ENCODE measurements at places on chromosomes 6 and 20. TPM values are rescaled to one million over a fixed set of nuclear protein-coding genes. Genes with fewer than 3 reads are reported as not detected.

GRCh38 chr6:73152556-73152955, 72.7 kb downstream of the KHDC1L start:
- no peak for DNase-seq

Gene BTN1A1
- 0.14 TPM for total RNA-seq

GRCh38 chr20:38961530-38962043, 557 bp upstream of the DHX35 start:
- DNase-seq, result no peak

Gene GNMT
- total RNA-seq, result 1.6 TPM

Gene SMPD2
- total RNA-seq, result 12.2 TPM

Gene PRR18
- 0.39 TPM for total RNA-seq

DNA sequence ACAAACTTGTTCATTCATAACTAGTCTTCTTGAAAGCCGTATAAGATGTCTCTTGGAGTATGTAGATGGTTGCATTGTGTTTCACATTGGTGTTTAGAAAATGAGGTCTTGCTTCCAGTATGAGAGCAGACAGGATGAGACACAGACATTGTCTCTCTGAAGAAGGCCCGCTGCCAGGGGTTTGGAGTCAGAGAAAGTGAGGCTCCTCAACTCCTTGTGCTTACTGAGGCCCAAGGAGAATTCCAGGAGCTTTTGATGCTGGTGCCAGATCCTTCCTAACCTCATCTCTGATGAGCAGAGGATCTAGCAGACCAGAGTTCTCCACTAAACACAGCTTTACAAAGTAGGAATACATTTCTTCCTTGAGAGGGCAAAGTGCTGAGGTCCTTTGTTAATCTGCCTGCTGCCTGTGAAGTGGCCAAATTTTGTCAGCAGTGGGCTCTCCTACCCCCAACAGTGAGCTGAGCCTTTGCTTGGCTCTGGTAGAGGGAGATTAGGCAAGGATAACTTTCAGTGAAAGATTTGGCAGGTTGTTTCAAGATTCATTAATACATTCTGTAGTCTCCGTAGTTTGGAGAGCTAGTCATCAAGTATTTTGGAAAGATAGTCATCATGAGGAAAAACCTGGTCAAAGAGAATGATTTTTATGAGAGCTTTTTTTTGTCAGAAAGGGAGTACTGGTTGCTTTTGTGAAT, 9.7 kb downstream of the MAPRE1 start:
- no peak for DNase-seq

GRCh38 chr6:44342052-44342451, 398 bp upstream of the SPATS1 start:
- no peak for DNase-seq

GRCh38 chr6:136113736-136114173, 136.4 kb downstream of the MTFR2 start:
- DNase-seq, result peak; percentile 17

Gene SPTLC3
- 0.13 TPM for total RNA-seq

DNA sequence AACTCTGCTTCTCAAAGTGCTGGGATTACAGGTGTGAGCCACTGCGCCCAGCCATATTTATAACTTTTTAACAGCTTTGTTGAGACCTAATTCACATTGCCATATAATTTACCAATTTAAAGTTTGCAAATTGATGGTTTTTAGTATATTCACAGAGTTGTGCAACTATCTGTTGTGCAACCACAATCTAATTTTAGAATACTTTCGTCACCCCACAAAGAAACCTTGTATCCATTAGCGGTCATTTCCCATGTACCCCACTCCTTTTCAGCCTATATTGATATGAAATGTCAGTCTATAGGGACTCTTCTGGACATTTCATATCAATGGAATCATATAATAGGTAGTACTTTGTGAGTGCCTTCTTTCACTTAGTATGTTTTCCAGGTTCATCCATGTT, 55.8 kb downstream of the FOXO3 start:
- no peak for DNase-seq

- peak; percentile 72 for DNase-seq
Measured at GRCh38 chr20:10671221-10671918, 2.4 kb downstream of the JAG1 start.

GRCh38 chr6:28988536-28989311, 16.4 kb downstream of the ZNF311 start:
- peak; percentile 95 for DNase-seq

GRCh38 chr6:134170844-134171243, 118.4 kb upstream of the SLC2A12 start:
- DNase-seq, result no peak

GRCh38 chr20:51456511-51457509, 85.7 kb downstream of the NFATC2 start:
- DNase-seq, result peak; percentile 40

DNA sequence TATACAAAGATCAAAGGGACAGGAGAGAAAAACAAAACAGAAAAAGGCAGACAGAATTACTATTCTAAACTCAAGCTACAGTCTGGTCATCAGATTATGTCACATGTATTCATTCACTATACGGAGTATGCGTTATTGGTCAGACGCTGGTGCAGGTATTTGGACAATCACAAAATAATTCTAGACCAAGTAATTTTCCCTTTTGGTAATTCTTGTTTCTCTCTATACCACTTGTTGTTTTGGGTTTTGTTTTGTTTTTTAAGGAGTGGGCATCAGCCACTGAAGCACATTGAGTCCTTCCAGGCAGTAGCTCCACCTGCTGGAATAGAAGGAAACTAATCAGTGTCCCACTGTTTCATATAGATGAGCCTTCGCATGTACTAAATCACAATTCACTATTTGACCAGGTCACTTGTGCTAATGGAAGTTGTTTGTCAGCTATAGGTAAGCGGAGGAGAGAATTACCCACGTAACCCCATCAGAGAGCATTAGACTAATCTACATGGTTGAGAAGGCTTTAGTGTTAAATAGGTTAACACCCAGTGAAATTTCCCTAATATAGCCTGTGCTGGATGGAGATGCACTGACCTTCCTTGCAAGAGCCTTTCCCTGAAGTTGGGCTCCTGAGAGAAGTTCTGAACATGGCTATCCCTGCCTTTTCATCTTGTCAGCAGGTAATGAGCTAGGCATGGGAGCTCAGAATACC, 77.9 kb downstream of the TNFAIP3 start:
- no peak for DNase-seq

- no peak for DNase-seq
Measured at GRCh38 chr6:43331891-43332290, 23.3 kb upstream of the CRIP3 start.

DNA sequence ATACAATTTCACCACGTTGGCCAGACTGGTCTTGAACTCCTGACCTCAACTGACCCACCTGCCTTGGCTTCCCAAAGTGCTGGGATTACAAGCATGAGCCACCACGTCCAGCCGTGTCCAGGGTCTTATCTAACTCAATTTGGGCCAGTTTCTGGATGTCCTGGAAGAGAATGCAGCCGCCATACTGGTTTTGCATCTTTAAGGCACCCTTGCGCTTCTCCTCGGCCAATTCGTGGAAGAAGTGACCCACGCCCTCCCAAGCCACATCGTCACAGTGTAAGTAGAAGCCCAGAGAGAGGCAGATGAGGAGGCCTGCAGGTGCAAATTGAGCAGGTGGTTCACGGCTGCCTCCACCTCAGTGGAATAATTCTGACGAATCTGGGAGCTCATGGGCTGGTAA, 3.7 kb upstream of the ZNF335 start:
- DNase-seq, result no peak

DNA sequence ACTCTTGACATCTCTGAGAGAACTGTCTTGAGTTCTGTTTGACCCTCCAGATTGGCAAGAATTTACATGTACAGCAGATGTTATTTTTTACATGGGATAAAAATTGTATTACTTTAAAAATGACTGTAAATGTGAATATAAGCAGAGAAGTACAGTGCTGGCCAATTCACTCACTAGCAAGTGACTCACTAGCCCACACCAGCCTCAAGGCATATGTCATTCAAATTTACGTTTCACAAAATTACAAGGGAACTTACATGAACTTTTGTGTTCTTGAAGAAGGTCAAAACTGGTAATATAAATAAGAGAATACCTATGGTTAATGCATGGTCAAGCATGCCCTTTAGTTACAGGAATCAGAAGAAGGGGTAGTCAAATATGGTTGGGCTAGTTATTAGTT, 54.0 kb upstream of the HMGCLL1 start:
- no peak for DNase-seq

DNA sequence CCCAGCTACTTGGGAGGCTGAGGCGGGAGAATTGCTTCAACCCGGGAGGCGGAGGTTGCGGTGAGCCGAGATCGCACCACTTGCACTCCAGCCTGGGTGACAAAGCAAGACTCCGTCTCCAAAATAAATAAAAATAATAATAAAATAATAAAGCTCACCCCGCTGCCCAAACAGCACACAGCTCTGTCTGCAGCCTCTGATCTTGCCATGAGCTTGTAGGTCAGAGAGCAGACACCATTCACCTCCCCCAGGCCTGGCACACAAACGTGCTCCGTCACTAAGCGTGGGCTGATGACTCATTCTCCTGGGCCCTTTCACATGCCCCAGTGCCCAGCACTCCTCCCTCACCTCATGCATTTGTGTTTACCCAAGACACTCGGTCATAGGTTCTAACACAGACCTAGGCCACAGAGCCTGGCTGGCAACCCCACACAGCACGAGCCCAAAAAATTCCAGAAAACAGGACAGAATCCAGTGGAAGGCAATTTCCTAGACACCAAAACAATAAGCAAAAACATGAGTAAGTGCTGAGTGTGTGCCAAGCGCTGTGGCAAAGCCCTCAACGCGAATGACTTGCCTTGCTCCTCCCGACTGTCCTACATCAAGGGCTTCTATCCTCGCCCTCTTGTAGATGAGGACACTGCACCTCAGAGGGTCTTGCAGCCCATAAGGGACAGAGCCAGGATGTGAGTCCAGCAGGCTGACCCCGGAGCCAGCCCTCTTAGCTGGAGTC, 18.0 kb downstream of the ATP9A start:
- no peak for DNase-seq

Gene RFX6
- 0.11 TPM for total RNA-seq

Gene NOX3
- total RNA-seq, result 0.09 TPM

- DNase-seq, result no peak
Measured at GRCh38 chr20:15056246-15056645, 718.8 kb upstream of the FLRT3 start.

Gene GMPR
- 2.4 TPM for total RNA-seq

GRCh38 chr6:140790109-140790508, 1342.6 kb upstream of the GJE1 start:
- DNase-seq, result no peak

Gene BEND6
- total RNA-seq, result 1.5 TPM

- DNase-seq, result no peak
Measured at GRCh38 chr6:33595001-33595846, 15.1 kb upstream of the BAK1 start.

DNA sequence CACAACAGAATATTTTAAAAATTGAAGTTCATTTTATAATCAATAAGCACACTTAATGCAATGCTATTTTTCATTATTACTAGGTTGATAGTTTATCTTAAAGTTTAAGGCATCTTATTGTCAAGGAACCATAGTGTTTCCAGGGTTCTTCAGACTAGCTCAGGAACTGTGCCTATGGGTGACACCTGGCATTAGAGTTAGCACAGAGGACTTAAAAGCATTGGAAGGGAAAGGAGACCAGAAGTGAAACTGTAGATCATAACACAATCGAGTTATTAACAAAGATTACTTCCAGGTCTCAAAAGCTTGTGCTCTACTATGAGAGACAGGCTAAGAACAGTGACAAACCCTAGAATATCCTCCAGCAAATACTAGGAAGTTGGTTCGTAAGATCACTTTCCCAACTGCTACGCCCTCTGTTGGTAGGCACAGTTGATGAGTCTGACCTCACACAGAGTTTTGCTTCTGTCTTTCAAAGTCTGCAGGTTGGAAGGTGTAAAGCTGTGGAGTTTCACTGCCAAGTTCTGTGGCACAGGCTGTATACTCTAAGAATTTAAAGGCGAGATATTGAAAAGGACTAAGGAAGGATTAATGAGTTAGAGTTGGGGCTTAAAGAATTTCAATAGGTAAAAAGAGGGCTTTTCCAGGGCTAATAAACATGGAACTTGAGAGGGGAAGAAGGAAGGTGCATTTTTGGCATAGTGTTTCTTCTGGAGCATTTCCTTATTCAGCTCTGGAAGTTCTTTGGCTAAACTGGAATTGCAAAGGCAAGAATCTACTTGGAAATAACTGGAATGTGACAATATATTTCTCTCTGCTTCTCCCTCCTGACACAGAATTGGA, 531.3 kb upstream of the JAG1 start:
- peak; percentile 72 for DNase-seq

DNA sequence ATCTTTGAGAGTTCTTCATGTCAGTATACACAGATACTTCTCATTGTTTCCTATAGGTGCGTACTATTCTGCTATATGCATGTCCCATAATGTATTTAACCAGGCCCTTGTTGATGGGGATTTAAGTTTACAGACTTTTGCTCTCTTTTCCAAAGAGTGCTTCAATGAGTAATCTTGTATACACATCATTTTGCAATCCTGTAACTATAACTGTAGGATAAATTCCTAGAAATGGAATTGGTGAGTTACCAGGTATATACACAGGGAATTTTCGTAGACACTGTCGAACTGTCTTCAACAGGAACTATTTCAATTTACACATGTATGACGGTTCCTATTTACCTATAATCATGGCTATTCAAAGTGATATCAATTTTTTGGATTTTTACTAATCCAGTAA, 15.2 kb upstream of the SNRPC start:
- DNase-seq, result no peak

Gene SGK2
- total RNA-seq, result 0.99 TPM

GRCh38 chr6:168093634-168094033, 14.6 kb upstream of the FRMD1 start:
- no peak for DNase-seq

- DNase-seq, result peak; percentile 57
Measured at GRCh38 chr6:163943607-163944385, 529.3 kb downstream of the QKI start.

Gene TMEM14C
- total RNA-seq, result 122 TPM

GRCh38 chr6:16179970-16180431, 51.1 kb downstream of the MYLIP start:
- DNase-seq, result no peak

DNA sequence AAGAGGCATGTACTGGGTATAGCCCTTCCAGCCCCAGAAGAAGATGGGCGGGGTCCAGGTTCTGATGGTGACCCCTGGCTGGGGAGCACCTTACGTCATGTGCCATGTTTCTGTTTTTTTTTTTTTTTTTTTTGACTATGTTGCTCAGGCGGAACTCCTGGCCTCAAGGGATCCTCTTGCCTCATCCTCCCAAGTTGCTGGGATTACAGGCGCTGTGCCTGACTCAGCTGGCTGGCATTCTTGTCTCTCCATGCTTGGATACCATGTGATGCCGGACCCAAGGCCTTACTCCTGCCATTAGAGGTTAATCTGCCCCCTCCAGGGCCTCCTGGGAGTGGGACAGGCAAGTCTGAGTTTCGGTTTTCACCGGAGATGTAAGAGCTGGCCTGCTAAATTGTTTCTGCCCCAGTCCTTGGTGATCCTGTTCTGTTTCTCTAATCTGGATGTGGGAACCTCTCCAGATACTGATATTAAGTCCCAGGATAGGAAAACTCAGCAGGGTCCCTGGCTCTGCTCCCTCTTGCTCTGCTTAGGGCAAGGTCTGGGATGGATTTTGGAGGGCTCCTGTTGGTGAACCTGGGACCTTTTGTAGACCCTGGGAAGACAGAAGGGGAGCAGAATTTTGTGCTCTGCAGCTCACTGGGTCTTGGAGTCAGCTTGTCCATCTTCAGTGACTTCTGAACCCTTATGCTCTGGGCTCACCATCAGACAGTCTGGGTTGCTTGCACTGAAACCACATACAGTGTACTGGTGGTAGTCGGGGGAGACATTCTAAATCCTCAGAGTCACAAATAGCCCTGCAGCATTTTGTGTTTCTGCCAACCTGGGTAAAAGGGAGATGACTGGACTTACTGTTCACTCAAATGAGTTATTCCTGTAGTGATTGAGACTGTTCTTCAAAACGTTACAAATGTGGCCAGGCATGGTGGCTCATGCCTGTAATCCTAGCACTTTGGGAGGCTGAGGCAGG, 45.1 kb downstream of the PTK7 start:
- no peak for DNase-seq

Data from WTC11 (cell line).